ENCODE measurements at places on chromosomes 16 and 17. TPM values are rescaled to one million over a fixed set of nuclear protein-coding genes. Genes with fewer than 3 reads are reported as not detected.

Gene SLC35G6
- total RNA-seq, result not detected

Gene ASGR2
- not detected for total RNA-seq

Gene SLC22A31
- total RNA-seq, result 0.57 TPM

Gene TAT
- not detected for total RNA-seq

Gene PRM3
- not detected for total RNA-seq

Gene SPATA33
- 5.6 TPM for total RNA-seq

Gene CXCL16
- total RNA-seq, result 0.57 TPM

Gene ABCA3
- total RNA-seq, result 0.72 TPM

Gene KLHL10
- not detected for total RNA-seq

Gene DRC3
- total RNA-seq, result 0.86 TPM

Gene KCTD19
- total RNA-seq, result under 0.01 TPM

Gene OMG
- total RNA-seq, result not detected

Gene CUEDC1
- 12.5 TPM for total RNA-seq

Gene NLRC3
- not detected for total RNA-seq

Gene P3H4
- total RNA-seq, result 95.6 TPM

Gene C17orf113
- total RNA-seq, result under 0.01 TPM

Gene TMEM235
- total RNA-seq, result not detected

Gene USP43
- 0.43 TPM for total RNA-seq

Gene SMIM36
- total RNA-seq, result not detected

Gene ESRP2
- total RNA-seq, result 0.14 TPM

Gene PRR29
- total RNA-seq, result 0.14 TPM

Gene NEURL4
- 25.2 TPM for total RNA-seq

Gene G6PC1
- total RNA-seq, result not detected

Gene SRCIN1
- not detected for total RNA-seq

Gene ORMDL3
- total RNA-seq, result 38.5 TPM

Gene GNGT2
- total RNA-seq, result 0.14 TPM

Gene CA5A
- not detected for total RNA-seq

Gene MMP15
- 15.1 TPM for total RNA-seq

Gene TMC8
- not detected for total RNA-seq

Gene KRTAP2-3
- total RNA-seq, result 0.72 TPM

Gene ERN2
- total RNA-seq, result not detected

Gene CCL18
- total RNA-seq, result not detected

Gene PNMT
- total RNA-seq, result not detected

Gene C17orf78
- not detected for total RNA-seq

Gene ZNF785
- total RNA-seq, result 10.0 TPM

Gene SEPTIN1
- total RNA-seq, result not detected

Gene TOP2A
- 2.2 TPM for total RNA-seq

Gene TK2
- 41.1 TPM for total RNA-seq

Gene SLC12A3
- total RNA-seq, result not detected

Gene TK1
- total RNA-seq, result 156 TPM

Gene NEUROD2
- total RNA-seq, result not detected

Gene GPR139
- total RNA-seq, result not detected

Gene MMP28
- total RNA-seq, result not detected

Gene MAP2K3
- total RNA-seq, result 11.6 TPM

Gene OTOP3
- not detected for total RNA-seq

Gene PRRT2
- 0.44 TPM for total RNA-seq

Gene OGFOD1
- 77.9 TPM for total RNA-seq

Gene IL17C
- not detected for total RNA-seq

Gene PIGS
- 40.2 TPM for total RNA-seq

Gene CDH5
- total RNA-seq, result not detected

Gene LDHD
- 1.5 TPM for total RNA-seq

Gene OR1A1
- total RNA-seq, result not detected

Gene MPO
- not detected for total RNA-seq

Gene STX1B
- 3.0 TPM for total RNA-seq
